ENCODE measurements at places on chromosomes 6 and 20.

DNA sequence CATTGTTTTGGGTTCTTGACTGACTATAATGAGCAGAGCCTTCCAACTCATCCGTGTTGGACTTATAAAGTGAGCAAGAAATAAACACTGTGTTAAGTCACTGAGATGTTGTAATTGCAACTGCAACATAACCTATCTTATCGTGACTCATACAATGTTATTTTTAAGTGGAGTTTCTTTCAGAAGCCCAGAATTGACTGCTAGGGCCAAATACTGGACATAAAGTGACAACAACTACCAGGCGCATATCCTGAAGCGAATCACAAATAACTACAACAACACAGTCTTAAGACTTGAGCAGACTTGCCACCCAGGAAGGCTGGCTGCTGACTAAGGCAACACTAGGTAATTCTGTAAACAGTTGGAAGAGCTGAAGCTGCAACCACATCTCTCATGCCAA, 326.6 kb downstream of the COL12A1 start:
- no peak for DNase-seq

GRCh38 chr6:156250593-156250992, 526.6 kb upstream of the ARID1B start:
- DNase-seq = no peak

DNA sequence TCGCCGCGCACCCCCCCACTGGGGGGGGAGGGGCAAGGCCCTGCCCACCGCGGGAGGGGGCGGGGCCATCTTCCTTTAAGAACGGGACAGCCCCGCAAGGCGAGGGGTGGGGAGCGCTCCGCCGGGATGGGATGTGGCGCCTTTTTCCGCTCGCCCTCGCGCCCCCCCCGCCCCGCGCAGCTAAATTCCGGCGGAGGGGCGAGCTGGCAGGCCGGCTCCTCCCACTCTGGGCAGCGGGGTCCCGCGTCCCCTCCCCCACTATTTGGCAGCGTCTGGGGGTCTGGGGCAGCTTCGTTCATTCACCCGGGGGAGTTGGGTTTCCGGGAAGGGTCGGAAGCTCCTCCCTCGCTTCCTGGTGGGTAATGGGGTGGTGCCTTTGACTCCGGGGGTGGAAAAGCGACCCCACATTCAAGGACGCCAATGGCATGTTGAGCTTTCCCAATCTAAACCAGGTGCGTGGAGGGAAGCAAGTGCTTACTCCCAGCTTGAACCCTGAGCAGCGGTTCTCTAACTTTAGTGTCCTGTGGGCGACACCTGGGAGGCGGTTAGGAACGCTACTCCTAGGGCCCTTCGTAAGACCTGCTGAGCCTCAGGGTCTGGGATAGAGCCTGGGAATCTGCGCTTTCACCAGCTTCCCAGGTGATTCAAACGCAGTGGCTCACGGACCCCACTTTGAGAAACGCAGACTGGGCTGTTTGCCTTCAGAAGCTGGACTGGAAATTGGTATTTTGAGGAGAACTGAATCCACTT, 927 bp downstream of the ASXL1 start:
- peak; percentile 71 for DNase-seq

- no peak for DNase-seq
Observed at GRCh38 chr6:45715508-45715803, 300.2 kb downstream of the CLIC5 start.

GRCh38 chr20:32395066-32395465, 36.9 kb downstream of the ASXL1 start:
- no peak for DNase-seq

- no peak for DNase-seq
Observed at GRCh38 chr6:31697555-31697954, 5.6 kb downstream of the ABHD16A start.

GRCh38 chr20:44154521-44155001, 32.4 kb downstream of the JPH2 start:
- DNase-seq = no peak

DNA sequence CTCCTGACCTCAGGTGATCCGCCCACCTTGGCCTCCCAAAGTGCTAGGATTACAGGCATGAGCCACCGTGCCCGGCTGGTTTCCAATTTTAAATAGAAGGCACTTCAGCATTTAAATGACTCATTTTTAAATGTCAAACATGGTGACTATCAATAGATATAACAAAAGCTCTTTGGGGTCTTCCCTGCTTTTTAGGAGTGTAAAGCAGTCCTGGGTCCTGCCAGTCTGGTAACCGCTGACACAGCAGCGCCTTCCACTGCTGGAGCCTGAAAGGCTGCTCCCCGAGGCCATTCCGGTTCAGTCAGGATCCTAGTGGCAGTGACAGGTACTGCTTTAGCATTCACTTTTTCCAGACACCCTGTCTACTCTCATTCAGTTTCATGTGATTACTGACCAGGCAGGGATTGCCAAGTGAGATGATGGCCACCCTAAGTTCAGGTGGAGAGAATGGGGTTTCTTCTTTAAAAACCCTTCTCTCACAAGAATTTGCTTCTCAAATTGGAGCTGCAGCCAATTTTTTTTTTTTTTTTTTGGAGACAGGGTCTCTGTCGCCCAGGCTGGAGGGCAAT, 5.1 kb downstream of the DIDO1 start:
- DNase-seq = peak; percentile 91

GRCh38 chr20:51198876-51199523, 176.1 kb upstream of the KCNG1 start:
- no peak for DNase-seq

GRCh38 chr20:11906626-11907480, 10.8 kb upstream of the BTBD3 start:
- DNase-seq = peak; percentile 54

- peak; percentile 17 for DNase-seq
Observed at GRCh38 chr20:33130568-33131061, 37.3 kb upstream of the BPIFA2 start.

DNA sequence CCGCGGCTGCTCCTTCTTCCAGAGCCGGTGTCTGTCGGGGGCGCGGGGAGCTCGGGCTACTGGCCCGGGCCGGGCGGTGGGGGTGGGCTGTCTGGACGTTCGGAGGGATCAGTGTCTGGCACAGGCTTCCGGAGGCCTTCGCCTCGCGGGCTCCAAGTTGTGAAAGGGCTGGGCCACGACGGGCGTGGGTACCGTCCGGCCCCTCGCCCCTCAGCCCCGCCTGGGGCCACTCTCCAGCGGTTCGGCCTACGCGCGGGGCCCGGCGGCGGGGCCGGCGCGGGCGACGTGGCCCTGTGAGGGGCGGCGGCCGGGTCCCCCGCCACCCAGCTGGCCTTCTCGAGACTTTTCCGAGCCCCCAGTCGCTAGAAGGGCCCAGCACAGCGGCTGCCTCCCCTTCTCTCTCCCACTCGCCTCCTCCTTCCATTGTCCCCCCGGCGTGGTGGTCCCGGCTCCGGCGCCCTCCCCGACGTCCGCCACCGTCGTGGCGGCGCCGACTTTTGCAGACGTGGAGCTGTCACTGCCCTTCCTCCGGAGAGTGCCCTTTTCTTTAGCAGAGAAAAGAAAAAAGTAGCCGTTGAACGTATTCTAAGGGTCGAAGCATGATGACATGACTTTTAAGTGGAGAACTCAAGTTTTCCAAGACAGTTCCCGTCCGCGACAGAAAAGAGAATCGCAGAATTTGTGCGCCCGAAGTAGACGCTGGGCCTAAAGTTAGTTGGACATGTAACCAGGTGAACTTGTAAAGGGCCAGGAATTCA, 571 bp downstream of the ITCH start:
- DNase-seq = peak; percentile 53

GRCh38 chr6:101294676-101295075, 98.8 kb upstream of the GRIK2 start:
- DNase-seq = no peak

GRCh38 chr6:134809130-134809529, 140.8 kb downstream of the ALDH8A1 start:
- DNase-seq = no peak

Data from T47D (cell line).